ENCODE measurements at places on chromosomes 4 and X.

- no peak overlapping the region for H3K27ac ChIP-seq
- H3K36me3 ChIP-seq: no peaks in the 10 kb centered on the region
- DNase-seq: no peak
- H3K4me3 ChIP-seq: no peak overlapping the region
- no peaks in the 10 kb centered on the region for H3K4me1 ChIP-seq
Observed at GRCh38 chr4:155403886-155404285, 27.1 kb upstream of the MAP9 start.

GRCh38 chrX:39158801-39159657 lies 357.8 kb downstream of the MID1IP1 start:
- H3K27ac ChIP-seq: peak overlapping the region; percentile 43
- H3K4me1 ChIP-seq: peaks cover 8% of the 10 kb centered on the region
- DNase-seq: peak; percentile 67
- no peak overlapping the region for H3K4me3 ChIP-seq
- H3K36me3 ChIP-seq: no peaks in the 10 kb centered on the region

DNA sequence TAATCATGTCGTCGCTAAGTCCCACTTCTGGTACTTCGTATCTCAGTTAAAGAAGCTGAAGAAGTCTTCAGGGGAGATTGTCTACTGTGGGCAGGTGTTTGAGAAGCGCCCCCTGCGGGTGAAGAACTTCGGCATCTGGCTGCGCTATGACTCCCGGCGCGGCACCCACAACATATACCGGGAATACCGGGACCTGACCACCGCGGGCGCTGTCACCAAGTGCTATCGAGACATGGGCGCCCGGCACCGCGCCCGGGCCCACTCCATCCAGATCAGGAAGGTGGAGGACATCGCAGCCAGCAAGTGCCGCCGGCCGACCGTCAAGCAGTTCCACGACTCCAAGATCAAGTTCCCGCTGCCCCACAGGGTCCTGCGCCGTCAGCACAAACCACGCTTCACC lies 11.3 kb downstream of the PNCK start:
- H3K4me1 ChIP-seq: no peaks in the 10 kb centered on the region
- no peaks in the 10 kb centered on the region for H3K36me3 ChIP-seq
- H3K27me3 ChIP-seq: no peaks in the 10 kb centered on the region

DNA sequence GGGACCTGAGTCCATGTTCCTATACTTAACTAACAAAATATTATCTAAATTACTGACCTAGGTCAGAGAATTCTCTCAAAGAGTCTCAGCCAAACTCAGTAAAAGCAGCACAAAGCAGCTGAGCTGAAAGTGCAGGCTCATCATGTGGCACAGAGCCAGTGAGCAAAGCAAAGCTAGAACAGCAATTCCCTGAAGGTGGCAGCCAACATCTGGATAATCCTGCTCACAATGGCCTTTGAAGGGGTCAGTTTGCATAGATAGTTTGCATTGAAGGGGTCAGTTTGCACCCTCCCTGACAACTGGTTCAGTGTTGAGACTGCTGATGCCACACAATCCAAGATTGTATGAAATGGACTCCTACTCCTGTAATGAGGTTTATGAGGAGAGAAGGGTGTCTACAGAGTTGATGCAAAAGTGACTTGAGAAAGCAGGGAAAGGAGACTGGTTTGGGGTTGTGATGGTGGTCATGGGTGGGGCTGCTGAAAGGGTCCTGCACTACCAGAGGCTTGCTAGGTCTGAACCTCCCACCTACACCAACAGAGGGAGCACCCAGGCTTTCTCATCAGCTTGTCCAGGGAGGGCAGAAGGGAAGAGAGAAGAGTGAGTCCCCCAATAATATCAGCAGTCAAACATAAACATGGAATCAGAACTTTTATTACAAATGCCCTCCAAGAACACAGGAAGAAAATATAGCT lies 39.7 kb downstream of the TRIM61 start:
- H3K27me3 ChIP-seq: no peaks in the 10 kb centered on the region
- DNase-seq: peak; percentile 25
- no peak overlapping the region for H3K4me3 ChIP-seq
- peak overlapping the region; percentile 30 for H3K27ac ChIP-seq
- H3K4me1 ChIP-seq: peaks cover 23% of the 10 kb centered on the region

GRCh38 chr4:27023366-27023765 lies 162.7 kb downstream of the STIM2 start:
- no peak overlapping the region for H3K4me3 ChIP-seq
- H3K27ac ChIP-seq: no peak overlapping the region
- no peaks in the 10 kb centered on the region for H3K4me1 ChIP-seq
- no peak for DNase-seq

GRCh38 chr4:128371001-128371777 lies 83.6 kb upstream of the PGRMC2 start:
- H3K4me3 ChIP-seq: no peak overlapping the region
- DNase-seq: no peak
- no peaks in the 10 kb centered on the region for H3K27me3 ChIP-seq
- no peaks in the 10 kb centered on the region for H3K36me3 ChIP-seq
- no peak overlapping the region for H3K27ac ChIP-seq

DNA sequence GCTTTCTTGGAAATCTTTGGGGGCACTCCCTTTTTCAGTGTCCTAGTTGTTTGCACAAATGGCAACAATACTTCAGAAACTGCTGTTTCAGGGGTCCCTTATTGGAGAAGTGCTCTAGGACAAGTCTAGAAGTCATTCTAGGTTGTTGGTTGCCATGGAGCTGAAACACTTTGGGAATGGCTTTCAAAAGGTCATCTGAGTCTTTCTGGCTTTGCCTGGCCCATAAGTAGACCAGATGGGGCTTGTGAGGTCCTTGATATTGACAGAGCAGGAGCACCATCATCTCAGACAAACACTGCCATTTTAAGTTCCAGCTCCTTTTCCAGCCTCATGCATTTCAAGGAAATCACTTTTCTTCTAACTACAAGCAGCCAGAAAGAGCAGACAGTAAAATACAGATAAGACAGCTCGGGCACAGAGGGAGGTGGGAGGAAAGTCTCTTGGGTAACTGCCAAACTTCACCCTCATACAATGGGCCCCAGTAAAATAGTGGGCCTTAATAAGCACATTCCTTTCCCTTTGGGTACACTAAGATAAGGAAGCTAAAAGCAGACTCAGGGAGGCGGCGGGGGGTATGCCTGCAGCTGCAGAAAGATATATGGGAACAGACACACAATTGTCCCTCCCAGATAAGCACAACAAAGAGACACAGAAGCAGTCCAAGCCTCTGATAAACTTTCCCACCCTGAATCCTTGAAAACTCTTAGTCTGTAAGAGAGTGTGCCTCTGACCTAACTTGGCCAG lies 8.5 kb upstream of the NXF3 start:
- no peaks in the 10 kb centered on the region for H3K27me3 ChIP-seq
- H3K4me1 ChIP-seq: no peaks in the 10 kb centered on the region
- no peaks in the 10 kb centered on the region for H3K36me3 ChIP-seq
- H3K27ac ChIP-seq: no peak overlapping the region
- DNase-seq: no peak

DNA sequence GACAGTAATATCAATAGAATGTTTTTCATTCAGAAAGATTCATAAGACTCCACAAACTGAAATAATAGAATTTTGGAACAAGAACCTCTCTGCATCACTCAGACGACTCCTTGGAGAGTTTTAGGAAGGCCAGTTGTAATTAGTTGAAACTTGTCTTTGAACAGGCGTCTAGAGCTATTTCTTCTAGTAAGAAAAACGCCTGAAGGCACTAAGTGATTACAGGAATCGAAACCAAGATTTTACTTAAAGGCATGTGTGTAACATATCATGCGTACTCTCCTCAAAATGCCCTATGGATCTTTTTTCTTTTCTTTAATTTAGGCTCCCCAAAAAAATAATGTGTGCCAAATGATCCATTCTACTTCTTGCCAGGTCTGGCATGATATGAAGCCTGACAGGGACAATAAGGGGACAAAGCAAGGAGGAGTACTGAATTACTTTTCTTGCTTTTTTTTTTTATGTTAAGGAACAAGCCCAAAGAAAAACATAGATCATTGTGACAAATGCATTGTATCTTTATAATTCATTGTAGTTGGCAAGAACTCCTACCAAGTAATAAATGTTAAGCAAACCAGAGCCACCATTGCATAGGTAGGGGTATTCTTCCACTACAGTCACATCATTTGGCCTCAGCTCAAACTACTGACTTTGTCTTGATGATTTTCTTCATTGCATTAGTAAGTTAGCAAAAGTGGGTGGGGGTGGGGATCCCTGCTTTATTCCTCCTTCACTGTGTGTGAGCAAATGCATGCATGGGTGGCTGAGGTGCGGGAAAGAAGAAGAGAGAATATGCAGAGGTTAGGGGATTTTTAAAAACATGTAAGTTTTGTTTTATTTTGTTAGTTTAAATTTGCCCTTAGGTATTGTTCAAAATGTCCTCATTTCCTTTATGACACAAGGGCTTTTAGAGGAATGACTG lies 79.9 kb upstream of the ATOH1 start:
- H3K27ac ChIP-seq: peak overlapping the region; percentile 69
- H3K27me3 ChIP-seq: no peaks in the 10 kb centered on the region
- peak overlapping the region; percentile 31 for H3K4me3 ChIP-seq
- no peaks in the 10 kb centered on the region for H3K36me3 ChIP-seq
- peak; percentile 32 for DNase-seq
